ENCODE measurements at places on chromosomes 1 and 21.
A peak's percentile ranks its signal among the peaks of the same experiment; 100 is the strongest.

- no peak for DNase-seq
Observed at GRCh38 chr1:244173240-244173639, 122.2 kb downstream of the ZBTB18 start.

GRCh38 chr1:8903908-8904650 lies 25.6 kb upstream of the ENO1 start:
- DNase-seq, result no peak

- DNase-seq, result peak; percentile 82
Observed at GRCh38 chr1:26378088-26378878, 5.7 kb upstream of the ZNF683 start.

- DNase-seq, result no peak
Observed at GRCh38 chr1:19066248-19066873, 109.9 kb upstream of the IFFO2 start.

DNA sequence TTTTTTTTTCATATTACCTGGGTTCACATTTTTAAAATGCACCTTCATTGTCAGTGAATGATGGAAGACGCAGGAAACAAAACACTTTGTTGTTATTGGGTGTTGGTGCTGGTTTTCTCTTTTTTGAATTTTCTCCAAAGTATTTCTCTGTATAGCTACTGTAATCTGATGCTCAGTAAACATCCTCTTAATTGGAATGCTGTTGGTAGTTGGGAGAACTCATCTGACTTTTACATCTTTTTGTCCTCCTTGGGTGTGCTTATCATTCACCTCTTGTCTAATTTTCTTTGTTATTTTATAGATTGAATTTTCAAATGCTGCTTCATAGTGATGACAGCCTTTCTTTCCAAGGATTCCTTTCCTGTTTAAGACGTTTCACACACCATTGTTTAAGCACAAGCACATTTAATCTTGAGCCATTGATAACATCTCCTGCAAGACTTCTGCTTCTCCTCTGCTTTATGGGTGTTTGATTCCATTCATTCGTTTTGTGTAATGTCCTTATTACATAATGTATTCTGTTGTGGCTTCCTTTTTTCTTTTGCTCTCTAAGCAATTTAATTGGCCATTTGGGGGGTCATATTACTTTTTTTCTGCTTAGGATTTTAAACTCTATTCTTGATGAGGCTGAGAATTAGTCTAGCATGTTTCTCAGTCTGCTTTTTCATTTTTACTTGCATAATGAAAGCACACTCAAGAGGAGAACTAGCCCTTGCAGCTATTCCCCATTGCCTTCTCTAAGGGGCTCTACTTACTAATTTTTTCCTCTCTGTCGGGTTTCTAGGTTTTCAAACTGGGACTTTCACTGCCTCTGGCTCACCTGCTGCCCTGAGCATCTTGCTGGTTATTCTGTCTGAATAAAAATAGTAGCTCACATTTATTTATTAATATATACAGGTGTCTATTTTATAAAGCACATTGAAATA lies 42.0 kb upstream of the CD34 start:
- DNase-seq, result no peak

DNA sequence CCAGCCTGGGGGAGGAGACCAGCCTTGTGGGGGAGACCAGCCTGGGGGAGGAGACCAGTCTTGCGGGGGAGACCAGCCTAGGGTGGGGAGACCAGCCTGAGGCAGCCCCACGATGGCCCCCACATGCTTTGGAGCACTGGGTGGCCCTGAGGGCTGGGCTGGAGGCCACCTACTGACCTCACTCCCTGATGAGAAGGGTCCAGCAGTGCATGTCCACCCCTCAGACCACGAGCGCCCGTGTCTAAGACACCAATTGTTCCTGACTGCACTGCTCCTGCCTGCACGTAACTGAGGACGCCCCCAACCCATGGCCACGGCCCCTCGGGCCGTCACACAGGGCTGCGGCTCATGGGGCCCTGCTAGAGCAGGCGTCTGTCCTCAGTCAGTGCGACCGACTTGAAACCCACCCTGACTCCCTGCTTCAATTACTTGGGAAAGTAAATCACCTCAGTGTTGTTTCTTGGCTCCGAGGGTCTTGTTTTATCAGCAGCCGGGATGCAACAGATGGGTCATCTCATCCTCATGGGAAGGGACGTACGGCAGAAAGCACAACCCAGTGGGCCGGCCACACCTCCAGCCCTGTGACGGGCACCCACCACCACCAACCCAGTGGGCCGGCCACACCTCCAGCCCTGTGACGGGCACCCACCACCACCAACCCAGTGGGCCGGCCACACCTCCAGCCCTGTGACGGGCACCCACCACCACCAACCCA lies at the start of gene SPATC1L:
Gene SPATC1L (minus strand): TSS at position 550 of the 715 bp plus-strand sequence. CDS start 1,643 bp downstream, outside the sequence.
- DNase-seq, result peak; percentile 15

- DNase-seq, result no peak
Observed at GRCh38 chr1:36304521-36304920, 1.6 kb upstream of the SH3D21 start.

GRCh38 chr1:233252441-233252840 lies 43.1 kb downstream of the PCNX2 start:
- DNase-seq, result no peak

DNA sequence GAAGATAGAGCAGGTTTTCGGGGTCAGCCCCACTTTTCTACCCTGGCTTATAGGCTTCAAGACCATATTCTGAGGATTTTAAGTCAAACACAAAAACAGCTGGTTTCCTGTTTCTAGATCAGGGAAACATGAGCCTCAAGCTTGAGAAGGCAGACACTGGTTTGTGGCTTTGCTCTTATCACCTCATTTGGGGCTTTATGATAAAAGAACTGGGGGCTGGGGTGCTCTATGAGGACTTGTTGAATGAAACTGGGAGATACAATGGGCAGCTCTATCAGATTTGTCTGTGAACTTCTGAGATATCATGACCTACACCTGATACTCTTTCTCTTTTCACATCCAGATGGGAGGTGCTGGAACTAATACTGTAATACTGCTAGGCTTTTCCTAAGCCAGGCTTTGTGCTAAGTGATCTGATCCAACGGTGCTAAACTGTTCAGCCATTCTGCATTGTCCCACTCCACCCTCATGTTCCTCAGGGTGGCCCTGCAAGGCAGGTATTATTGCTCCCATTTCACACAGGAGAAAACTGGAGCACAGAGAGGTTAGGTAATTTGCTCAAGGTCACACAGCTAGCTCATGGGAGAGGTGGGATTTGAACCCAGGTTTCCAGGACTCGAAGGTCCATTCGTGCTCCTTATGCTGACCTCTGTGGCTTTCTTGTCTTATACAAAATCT lies 6.6 kb downstream of the AJAP1 start:
- DNase-seq, result no peak

- DNase-seq, result no peak
Observed at GRCh38 chr1:8551613-8552489, 233.9 kb downstream of the SLC45A1 start.

DNA sequence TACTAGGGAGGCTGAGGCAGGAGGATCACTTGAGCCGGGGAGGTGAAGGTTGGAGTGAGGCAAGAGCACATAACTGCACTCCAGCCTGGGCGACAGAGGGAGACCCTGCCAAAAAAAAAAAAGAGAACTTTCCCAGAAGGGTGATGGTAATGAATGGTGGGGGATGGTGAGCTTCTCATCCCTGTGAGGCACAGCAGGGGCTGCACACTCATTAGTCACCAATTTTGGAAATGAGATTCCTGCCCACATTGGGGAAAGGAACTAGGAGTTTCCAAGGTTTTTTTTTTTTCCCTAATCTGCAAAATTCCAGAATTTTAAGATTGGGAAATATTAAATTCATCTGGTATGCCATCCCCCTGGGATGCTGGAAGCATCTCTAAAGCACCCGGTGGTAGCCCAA lies 50.2 kb upstream of the SSBP3 start:
- no peak for DNase-seq

- DNase-seq, result no peak
Observed at GRCh38 chr1:192730198-192730597, 78.6 kb upstream of the RGS2 start.

GRCh38 chr1:3670823-3671265 lies 18.5 kb downstream of the TP73 start:
- DNase-seq, result no peak

DNA sequence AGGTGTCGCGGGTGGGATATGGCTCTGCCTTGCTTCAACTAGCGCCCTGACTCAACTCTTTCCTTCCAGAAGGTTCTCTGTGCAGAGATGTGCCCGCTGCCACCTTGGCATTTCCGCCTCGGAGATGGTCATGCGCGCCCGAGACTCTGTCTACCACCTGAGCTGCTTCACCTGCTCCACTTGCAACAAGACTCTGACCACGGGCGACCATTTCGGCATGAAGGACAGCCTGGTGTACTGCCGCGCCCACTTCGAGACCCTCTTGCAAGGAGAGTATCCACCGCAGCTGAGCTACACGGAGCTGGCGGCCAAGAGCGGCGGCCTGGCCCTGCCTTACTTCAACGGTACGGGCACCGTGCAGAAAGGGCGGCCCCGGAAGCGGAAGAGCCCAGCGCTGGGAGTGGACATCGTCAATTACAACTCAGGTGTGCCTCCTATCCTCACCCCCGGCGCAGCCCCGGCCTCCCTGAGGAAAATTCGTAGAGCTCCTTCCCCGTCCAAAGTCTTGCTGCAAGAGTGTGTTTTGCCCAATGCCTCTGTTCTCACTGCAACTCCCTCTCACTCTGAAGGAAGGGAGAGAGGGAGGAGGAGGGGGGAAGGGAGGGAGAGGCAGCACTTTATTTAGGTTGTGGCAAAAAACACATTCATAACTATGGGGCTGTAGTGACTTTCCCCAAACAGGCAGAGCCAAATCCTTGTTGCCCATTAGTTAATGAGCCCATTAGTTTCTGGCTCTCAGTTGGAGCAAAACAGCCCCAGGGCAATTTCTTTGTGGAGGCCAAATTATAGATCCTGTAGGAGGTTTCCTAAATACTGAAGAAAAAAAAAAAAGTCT lies 4.3 kb downstream of the LHX9 start:
- DNase-seq, result no peak

GRCh38 chr1:41749991-41750745 lies 168.6 kb downstream of the HIVEP3 start:
- DNase-seq, result no peak

DNA sequence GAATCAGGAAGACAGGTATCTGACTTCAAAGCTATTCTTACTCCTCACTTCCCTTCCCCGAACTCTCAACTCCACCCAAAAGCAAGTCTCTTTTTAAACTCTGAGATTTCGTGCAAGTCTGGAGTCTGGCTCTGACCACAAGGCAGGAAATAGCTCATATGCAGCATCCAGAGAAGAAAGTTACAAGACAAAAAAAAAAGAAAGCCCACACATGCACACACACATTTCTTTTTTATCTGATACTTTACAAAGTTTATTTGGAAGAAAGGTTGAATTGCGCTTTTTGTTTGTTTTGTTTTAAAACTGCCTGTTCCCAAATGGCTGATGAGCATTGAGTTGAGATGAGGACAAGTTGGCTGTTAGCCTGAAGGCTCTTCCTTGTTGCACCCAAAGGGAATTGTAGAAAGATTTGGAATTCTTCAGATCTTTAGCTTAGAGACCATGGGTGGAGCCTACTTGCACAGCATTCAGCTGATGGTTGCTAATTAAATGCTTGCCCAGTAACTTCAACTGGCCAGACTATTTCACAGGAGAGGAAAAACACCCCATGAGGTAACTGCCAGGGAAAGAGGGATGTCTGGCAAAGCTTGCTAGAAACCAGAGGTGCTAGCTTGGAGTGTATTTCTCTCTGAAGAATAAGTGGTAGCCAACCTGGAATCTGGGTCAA lies 490.3 kb downstream of the TTLL7 start:
- DNase-seq, result peak; percentile 12

DNA sequence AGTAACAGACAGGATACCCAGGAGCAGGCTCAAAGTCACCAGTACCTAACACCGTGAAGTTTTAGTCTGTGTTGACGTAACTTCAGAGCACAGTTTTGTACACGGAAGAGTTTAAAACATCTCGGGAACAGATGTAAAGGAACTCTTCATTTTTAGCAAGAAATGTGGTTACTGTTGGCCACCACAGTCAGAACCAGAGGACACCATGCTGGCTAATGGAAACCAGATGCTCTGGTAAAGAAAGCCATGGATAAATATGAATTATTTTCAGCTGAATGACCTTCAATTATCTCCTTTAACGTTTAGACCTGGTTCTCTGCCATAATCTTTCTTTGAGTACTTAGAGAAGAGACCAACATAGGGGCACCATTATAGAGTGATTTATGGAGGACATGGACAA lies 115.9 kb downstream of the NTMT2 start:
- no peak for DNase-seq

DNA sequence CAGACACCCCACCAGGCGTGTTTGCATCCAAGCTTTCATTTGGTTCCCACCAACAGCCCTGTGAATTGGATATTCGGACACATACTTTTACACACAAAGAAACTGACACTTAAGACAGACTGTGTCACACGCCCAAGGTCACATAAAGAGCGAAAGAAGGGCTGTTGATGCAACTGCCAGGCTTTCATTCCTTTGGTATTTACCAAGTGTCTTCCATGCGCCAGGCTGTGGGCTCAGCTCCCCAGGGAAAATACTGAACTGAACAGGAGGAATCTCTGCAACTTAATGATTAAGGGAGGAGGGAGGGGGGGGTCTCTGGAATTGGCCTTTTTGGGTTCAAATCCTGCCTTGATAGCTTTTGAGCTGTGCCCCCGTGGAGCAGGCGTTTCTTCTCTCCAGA lies 122.8 kb downstream of the ACTL8 start:
- no peak for DNase-seq

DNA sequence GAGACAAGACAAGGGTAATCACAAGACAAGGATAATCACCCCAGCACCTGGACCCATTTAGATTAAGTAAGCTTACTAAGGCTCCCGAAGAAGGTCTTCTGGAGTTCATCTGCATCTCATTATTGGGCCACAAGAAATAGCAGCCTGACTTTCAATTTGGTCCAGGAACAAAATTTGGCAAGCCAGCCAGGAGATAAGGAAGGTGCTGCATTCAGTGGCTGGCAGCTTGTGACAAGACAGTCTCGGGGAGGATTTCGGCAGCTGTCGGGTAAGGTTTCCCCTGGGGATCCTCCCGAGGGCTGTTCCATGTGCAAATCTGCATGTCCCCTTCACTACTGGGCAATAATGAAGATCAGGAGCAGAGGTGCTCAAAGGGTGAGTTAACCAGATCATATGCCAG lies 195.2 kb downstream of the FCRL5 start:
- no peak for DNase-seq

GRCh38 chr1:22747021-22747734 lies 36.5 kb downstream of the EPHB2 start:
- DNase-seq, result no peak

DNA sequence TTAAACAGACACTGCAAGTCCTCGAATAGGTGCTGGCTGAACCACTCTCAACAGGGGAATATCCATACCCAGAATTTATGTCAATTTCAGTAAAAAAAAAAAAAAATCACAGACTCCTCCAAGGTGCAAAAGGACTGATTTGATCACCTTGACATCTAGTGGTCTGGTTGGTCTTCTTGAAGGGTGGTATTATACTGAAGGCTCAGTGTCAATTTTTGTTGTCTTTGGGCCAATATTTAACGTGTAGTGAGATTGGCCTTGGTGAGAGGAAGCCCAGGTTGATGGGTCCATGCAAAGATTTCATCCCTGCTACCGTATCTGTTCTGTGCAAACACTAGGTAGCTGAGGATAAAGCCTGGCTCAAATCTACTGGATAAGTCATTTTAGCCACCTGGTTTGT lies 4.0 kb upstream of the GBP5 start:
- DNase-seq, result no peak
